ENCODE measurements at places on chromosomes 7 and 10.
A peak's percentile ranks its signal among the peaks of the same experiment; 100 is the strongest.

GRCh38 chr7:52506325-52506724 lies 529.1 kb upstream of the POM121L12 start:
- DNase-seq = no peak

DNA sequence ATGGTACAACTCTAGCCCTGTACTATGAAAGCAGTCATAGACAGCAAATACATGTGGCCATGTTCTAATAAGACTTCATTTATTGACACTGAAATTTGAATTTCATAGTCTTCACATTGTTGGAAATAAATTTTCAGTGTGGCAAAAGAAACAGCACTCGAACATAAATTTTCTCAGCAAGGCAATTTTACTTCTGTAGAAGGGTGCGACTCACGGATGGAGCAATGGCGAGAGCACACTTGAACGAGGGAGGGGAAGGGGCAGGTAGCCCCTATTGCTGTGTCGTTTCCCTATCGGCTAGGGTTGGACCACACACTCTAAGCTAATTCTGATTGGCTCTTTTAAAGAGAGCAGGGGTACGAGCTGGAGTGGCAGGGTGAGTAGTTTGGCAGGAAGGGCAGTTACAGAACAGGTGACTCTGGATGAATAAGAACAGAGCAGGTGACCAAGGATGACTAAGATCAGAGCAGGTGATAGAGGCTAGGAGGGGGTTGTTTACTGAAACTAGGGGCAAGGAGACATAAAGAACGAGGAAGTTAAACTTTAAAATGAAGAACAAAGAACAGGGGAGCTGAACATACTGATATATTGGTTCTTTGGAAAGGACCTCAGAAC lies 52.0 kb downstream of the LRRC4 start:
- no peak for DNase-seq

DNA sequence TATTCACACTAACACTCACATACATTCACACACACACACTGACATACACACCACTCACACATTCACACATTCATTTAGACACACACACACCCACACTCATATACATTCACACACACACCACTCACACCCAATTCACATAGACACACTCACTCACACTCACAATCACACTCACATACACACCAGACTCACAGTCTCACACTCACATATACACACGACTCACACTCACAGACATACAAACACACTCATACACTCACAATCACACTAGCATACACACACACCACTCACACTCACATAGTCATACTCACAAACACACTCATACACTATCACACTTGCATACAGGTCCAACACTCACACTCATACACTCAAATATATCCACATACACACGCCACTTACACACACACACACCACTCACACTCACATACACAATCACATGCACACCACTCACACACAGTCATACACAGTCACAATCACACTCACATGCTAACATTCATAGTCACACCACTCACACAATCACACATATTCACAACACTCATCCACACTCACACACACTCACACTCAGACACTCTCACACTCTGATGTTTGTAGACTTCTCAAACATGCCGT lies 312.6 kb downstream of the SFMBT2 start:
- DNase-seq = no peak

GRCh38 chr7:39259391-39260003 lies 281.8 kb downstream of the POU6F2 start:
- peak; percentile 44 for DNase-seq

DNA sequence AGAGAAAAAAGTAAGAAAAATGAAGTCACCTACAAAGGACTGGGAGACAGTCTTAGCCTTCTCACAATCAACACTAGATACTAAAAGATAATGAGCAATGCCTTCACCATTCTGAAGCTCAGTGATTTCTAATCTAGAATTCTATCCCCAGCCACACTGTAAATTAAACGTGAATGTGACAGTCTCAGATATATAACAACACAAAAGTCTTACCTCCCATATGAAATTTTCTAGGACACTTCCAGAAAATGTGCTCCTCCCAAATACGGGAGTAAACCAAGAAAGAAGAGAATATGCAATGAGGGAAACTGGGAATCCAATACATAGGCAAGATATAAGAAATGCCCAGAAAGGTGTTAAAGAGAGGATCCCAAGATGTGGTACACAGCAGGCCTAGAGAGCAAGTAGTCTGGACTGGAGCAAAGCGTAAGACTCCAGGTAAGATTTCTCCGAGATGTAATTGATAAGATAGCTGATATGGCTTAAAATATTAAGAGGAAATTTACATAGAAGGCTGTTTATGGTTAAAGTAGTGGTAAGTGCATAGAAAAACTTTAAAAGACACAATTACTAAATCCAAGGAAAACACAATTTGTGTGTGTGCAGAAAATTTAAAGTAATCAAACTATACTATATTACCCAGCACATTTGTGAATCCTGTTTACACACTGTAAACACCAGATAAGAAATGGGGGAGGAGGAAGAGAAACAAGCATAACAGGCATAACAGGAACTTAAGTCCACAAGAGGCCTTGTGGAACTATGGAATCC lies 44.1 kb downstream of the SGMS1 start:
- DNase-seq = no peak

- no peak for DNase-seq
Measured at GRCh38 chr10:70652761-70653657, 19.3 kb upstream of the ADAMTS14 start.

DNA sequence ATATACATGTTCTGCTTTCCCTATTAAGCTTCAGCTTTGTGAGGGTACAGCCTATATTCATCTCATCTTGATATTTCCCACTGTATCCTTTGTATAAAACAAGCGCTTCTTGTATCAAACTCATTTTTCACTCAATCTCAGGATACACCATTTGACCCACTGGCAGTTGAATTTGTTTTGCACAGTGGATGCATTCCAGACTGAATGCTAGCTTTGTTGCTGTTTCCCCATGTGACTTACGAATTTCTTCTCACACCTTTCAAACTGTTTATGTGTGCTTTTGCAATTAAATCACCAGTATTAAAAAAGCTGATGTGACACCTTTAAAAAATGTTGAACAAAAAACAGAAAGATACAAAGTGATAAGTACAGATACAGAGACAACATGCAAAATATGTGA lies 180.9 kb downstream of the ZNF438 start:
- DNase-seq = no peak

DNA sequence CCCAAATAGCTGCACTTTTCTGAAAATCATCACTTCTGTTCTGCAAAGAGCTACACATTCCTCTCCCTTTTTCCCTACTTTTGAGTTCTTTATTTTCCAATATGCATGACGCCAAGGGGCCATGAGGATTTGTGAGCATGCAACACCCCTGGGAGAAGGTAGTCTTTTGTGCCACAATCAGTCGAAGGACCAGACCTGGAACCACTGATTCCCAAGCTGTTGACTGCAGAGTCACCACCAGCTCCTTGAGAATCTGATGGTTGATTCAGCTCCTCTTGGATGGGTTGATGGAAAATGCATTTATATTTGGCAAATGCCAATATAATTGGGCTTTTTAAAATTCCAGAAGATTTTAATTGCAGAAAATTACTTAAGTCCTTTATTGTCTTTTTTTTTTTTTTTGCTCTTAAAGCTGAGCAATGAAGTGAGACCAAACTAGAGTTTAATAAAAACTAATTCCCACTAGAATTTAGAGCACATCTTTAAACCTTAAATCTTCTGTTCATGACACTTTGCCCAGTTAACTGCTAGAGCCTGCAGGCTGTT lies 554.1 kb downstream of the TNS3 start:
- DNase-seq = no peak

GRCh38 chr7:134784251-134785049 lies 5.0 kb downstream of the CALD1 start:
- no peak for DNase-seq

DNA sequence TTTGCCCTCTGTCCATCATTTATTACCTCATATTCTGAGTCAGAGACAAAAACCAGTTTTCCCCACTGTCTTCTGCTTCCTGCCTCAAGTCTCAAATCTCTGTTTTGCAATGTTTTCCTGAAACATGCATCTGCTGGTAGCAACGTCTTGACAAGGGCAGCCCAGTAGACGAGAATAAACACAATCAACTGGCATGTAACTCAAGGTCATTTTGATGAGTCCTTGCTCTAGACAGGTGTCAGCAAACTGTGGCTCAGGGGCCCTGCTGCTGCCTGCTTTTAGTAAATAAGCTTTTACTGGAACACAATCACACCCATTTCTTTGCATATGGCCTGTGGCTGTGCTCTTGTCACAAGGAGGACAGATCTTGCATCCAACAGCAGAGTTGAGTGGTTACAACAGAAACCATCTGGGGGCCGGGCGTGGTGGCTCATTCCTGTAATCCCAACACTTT lies 59.8 kb downstream of the ITIH5 start:
- DNase-seq = no peak

GRCh38 chr10:87585565-87586514 lies 73.8 kb upstream of the PAPSS2 start:
- DNase-seq = no peak

DNA sequence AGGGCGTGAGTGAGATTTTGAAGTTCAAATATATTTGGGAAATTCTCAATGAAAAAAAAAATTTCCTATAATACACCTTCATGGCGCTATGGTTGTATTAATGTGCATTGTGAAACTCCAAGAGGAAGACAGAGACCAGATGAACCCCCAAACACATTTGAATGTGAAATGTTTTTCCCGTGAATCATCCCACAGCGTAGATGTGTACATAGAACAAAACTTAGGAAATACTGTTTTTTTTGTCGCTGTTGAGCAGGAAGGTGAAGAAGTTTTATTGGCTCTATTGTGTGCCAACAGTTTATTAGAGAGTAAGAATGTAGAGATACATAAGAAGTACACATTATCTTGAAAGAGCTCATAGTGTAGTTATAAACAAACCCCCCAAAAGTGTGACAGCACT lies 134.0 kb downstream of the KCND2 start:
- no peak for DNase-seq

DNA sequence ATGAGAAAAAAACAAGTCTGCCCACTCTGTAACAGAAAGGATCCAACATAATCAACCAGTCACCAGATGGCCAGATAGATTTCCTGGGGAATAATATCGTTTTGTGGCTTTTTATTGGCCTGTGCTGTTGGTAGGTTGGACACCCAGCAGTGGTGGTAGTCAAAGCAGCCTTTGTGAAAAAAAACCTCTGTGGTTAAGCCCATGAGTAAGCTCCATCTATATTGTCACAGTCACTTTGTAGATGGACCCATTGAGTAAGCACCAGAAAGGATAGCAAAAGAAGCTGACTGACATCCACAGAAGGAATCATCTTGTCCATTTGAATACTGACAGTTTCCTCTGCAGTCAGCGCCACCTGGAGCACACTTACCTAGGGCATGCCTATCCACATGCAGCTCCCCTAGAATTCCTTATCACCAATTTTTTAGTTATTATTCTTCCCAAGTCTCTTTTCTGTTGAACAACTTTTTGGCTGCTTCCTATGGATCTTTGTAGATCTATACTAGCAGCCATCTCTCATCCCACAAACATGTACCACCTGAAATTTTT lies 96.9 kb downstream of the IQUB start:
- no peak for DNase-seq

DNA sequence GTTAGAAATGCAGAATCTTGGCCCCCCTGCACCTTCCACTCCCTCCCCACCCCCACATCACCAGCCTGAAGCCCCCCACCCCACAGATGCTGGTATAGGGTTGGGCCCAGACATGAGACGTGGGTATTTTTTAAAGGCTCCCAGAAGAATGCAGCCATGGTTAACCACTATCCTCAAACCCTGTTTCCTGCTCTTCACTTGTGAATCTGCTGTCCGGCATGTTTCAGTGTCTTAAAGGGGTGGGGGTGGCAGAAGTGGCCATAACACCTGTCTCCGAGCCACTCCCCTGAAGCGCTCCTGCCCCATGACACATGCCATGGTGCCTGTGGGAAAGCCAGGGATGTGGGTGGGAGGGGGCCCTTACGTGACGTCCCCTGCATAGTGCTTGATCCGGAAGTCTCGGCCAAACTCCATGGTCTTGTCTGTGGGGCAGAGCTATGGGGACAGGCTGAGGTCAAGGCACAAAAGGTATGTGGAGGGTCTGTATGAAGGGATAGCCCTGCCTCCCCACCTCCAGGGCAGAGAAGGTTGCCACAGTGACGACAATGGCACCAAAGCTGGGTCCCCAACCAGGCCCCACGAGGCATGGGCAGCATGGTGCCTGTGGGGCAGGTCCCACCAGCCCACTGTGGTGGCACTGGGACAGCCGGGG lies 9.6 kb downstream of the MYO1G start:
- DNase-seq = no peak

- no peak for DNase-seq
Measured at GRCh38 chr7:37344886-37345579, 103.6 kb downstream of the ELMO1 start.

DNA sequence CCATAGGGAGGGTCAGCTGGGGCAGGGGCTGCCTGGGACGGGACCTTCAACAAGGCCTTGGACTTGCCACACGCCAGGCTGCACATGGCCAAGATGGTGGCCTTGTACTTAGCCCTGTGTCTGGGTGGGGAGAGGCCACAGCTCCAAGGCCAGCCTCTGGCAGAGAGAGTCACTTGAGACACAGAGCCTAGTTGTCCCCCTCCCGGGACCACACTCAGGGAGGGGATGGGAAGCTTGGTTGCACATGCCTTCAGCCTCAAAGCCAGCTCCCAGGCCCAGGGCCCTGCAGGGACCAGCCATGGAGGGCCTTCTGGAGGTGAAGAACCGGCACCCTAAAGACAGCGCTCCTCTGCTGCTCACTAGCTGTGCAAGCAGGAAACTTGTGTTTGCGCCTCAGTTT lies 16.7 kb downstream of the MMRN2 start:
- DNase-seq = no peak

DNA sequence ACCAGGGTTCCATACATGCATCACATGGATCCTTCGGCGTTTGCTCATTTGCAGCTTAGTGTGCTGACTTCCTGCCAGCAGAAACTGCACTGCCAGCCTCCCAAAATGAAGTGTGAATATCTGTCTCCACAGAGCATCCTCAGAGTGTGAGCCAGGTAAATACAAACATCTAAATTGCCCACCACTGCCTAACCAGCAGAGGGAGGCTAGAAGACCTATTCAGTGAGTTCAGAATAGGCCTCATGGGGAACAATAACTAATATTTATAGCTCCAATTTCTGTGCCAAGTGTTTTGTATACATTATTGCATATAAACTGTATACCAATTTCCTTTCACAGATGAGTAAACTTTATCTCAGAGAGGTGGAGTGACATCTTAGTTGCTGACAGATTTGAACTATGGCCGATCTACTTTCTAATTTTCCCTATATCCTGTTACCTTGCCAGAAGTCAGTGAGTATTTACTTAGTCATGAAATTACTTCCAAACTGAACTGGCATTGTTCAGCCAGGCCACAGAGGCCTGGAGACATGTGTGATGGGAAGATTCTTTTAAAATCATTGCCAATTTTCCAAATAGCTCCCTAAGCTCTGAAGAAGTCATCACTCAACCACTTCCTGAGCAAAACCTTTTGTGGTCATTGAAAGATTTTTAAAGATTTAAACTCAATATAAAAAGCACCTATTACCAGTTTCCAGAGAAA lies 926.5 kb upstream of the GHITM start:
- DNase-seq = no peak

Data from GM23338 (cell line).